ENCODE measurements at places on chromosomes 11 and 22.

DNA sequence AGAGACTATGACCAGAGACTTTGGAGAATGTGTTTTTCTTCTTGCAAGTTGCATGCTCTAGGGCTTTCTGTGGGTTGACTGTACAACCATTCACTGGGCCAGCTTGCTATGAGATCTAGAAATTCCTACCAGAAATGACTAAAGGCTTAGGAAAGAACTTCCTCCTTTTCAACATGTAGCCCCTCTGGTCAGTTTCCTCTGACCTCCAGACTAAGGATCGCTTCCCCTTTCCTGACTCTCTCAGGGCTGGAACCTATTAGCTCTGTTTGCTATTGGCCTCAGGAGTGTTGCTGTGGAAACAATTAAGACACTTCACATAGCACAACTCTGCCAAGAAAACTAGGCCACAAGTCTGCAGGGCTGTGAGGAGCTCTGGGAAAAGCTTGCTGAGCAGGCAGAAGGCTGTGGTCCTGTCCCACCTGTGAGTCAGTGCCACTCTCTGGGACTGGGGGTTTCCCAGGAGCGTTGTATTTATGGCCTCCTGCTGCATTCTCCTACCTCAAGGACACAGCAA lies 10.7 kb downstream of the CRY2 start:
- no peak for DNase-seq

DNA sequence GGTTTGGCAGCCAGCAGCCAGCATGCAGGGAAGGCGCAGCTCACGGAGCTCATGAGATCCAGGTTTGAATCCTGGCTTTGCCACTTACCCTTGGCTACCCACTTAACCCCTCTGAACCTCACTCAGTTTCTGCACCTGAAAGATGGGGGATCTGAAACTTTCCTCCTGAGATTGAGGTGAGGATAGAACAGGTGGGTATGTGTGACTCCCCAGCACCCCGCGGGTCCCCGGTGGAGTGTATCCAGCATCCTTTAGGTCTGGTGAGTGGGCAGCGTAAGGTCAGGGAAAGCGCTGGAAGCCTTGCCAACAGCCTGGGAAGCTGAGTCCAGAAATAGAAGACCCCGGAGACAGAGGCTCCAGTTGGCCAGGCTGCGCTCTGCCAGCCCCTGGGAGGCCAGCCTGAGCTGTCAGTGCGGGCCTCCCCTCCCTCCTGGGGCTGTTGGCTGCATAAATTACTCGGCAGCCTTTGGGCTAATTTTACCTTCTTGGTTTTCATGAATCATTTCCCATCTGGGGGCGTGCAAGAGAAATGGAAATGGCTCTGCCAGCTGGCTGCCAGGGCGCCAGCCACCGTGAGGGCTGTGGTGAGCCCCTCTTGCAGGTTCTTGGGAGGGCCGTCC lies 17.6 kb downstream of the PRDM11 start:
- DNase-seq: no peak

GRCh38 chr11:128324531-128325141 lies 262.7 kb downstream of the ETS1 start:
- peak; percentile 63 for DNase-seq

DNA sequence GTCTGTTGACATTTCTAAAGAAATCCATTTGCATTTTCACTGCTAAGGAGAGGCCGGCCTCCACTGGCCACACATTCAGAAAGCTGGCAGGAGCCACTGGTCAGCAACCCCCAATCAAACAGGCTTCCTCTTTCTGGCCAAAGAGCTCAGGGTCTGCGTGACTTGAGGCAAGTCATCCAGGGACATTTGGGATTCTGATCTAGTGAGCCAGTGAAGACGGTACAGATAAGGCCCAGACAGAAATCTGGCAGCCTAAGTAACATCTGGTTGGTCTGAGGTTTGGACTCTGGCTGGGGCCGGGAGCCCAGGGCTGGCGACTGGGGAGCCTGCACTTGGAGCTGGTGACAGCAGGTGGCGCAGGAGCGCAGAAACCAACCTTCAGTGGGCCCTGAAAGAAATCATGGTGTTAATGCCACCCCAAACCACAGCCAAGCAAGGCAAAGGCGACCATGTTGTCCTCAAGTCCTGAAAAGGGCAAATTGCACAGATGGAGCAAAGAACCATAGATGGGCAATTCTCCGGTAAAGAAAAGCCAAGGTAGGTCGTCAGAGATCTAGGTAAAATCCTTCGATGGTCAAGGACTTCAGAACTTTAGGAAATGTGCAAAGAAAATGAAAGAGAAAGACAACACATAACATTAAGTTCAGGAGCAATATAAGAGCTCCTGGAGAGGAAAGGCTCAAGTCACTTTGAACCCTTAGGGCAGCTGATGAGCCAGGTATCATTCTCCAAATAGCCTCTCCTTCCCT lies 99.4 kb upstream of the BLID start:
- DNase-seq: no peak

GRCh38 chr22:31977939-31978338 lies 33.6 kb downstream of the YWHAH start:
- DNase-seq: no peak

GRCh38 chr11:118370774-118371173 lies 11.4 kb downstream of the UBE4A start:
- DNase-seq: no peak

GRCh38 chr11:82045748-82046457 lies 687.8 kb downstream of the FAM181B start:
- DNase-seq: no peak

- no peak for DNase-seq
Observed at GRCh38 chr11:110774138-110775014, 62.1 kb upstream of the ARHGAP20 start.

DNA sequence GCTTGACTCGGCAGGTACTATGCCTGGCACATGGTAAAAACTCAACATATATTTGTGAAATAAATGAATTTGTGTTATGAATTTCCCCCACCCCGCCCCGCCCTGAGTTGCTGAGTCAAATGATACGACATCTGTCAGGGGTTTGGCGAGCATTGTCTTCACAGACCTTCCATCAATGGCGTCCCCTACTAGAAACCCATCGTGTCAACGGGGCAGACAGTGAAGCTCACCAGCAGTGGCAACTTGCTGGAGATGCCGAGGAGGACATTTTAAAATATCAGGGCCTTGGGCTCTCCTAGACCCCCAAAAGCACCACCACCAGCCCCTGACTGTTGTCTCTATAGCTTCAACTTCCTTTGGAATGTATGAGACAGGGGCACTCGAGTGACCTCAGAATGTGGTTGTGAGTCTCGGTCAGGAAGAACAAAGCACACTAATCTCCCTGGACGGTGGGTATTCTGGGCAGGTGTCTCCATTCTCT lies 761 bp upstream of the NXF1 start:
- no peak for DNase-seq

GRCh38 chr22:26471522-26471921 lies 12.1 kb downstream of the HPS4 start:
- DNase-seq: no peak

DNA sequence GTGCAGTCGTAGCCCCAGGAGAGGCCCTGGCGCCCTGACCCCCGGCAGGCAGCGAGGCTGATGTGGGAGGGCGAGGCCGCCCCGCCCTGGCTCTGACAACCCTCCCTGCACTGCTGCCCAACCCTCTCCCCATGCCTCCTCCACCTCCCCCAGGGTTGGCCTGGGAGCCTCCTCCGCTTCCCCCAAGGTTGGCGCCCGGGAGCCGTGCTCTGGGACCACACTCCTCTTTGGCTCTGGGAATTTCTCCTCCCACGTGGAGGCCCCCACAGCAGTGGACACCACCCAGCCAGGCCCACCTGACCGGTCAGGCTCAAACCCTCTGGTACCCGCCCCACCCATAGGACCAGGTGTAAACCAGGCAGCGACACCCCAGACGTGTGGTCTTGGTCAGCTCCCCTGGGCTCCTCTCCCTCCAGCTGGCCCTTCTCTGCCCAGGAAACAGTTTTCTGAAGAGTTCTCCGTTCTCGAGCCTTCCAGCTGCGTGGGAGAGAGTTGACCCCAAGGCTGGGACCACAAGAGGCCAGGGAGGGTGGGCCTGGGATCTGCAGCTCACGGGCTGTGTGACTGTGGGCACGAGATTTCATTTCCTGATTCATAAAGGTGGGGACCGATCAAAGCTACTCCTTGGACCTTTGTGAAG lies 39.5 kb upstream of the BRSK2 start:
- DNase-seq: no peak

DNA sequence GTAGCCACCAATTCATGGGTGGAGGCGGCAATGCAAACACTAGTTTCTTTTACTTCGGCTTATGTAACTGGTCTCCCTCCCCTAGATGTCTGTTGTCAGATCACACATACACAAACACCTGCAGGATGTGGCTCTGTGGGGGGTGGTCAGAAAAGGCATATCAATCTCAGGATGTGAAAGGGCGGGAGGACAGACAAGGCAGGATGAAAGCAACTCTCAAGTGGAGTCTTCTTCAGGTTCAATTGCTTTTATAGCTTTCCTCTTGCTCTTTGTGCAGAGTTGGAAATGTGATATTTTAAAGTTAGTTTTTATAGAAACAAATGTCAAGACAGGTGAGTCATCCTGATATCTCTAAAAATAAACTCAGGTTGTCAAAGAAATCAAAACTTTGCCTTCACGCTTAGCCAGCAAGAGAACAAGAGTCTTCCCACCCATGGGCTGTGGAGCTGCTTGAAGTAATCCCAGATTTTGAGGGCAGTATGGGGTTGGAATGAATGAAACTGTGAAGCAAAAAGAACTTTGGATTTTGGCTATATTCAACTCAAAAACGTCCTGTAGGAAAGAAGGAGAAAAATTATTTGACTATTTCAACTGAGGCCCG lies 423.4 kb downstream of the GUCY1A2 start:
- DNase-seq: no peak

GRCh38 chr11:33945481-33946268 lies 53.8 kb upstream of the LMO2 start:
- no peak for DNase-seq
